ENCODE measurements at places on chromosomes 6 and 20. TPM values are rescaled to one million over a fixed set of nuclear protein-coding genes. Genes with fewer than 3 reads are reported as not detected.

Gene SYNGAP1
- polyA plus RNA-seq, result 18.2 TPM

Gene ARG1
- 0.96 TPM for polyA plus RNA-seq

Gene CBLN4
- polyA plus RNA-seq, result 3.3 TPM

DNA sequence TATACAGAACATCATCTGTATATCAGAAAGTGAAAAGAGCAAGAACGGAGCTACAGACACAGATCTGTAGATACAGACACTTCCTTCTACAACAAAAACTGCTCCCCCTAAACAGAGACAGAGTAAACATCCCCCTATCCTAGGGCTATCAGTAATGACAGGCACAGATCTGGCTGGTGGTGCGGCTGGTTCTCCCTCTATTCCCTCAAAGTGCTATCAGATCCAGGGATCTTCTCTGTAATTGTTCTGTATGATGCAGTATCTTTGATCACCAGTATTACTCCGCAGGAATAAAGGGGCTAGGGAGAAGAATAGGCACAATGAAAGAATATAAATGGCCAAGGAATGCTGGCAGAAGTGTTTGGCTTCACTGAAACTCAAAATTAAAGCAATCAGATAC lies 80.7 kb downstream of the SLC23A2 start:
- DNase-seq, result no peak

DNA sequence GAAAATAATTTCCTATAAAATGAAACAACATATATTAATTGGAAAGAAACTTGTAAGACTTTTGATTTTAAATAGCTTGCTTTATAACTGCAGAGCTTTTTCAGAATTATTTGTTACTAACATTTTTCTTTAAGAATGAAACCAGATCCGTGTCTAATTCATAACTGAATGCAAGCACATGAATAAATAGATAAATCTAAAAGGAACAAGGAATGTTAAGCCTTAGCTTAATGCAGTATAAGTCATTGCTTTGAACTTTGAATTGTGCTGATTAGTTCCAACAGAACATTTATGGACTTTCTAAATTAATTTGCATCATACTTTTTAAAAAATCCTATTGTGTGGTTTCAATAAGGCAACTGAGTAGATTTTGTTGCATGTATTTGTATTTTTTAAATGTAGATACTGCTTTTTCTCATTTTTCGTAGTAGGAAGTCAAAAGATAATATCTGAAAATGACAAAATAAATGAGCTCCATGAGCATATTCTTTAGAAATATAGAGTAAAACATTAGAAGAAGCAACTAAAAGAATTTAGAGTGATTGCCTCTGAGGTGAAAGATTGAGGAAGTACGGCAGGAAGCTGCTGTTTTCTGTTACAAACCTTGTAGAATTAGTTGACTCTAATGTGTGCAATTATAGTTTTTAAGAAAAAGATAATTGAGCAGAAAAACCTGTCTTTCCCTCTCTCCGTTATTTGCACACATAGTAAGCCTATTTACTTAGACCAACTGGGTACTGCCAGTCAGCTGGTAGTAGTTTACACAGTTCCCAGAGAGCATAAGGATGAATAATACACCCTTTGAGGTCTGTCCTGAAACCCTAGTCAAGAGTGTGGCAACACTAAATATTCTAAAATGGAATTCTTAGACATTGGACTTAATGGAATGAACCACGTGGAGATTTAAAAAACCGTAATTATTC lies 32.6 kb upstream of the SLC35D3 start:
- DNase-seq, result no peak

GRCh38 chr6:134374491-134375219 lies 56.7 kb upstream of the SGK1 start:
- no peak for DNase-seq

- no peak for DNase-seq
Observed at GRCh38 chr6:18211338-18211737, 53.0 kb downstream of the DEK start.

DNA sequence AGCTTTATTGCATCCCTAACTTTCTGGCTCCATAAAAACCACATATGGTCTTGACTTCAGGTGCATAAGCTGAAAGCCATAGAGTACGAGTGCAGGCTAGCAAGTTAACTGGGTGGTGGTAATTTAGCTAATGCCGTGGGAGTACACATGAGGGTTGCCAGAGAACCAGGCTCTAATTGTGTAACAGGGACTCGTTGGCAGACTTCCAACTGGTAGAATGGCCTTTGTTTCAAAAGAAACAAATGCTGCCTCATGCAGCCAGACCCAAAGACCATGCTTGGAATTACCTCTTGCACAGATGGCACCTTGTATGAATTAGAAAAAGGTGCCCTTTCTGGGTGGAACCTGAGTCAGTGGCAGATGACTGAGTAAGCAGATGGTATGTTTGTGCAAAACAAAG lies 73.2 kb downstream of the LY86 start:
- DNase-seq, result no peak

- DNase-seq, result no peak
Observed at GRCh38 chr6:145823328-145823944, 8.8 kb upstream of the FBXO30 start.
